ENCODE measurements at places on chromosomes 6 and 20.

DNA sequence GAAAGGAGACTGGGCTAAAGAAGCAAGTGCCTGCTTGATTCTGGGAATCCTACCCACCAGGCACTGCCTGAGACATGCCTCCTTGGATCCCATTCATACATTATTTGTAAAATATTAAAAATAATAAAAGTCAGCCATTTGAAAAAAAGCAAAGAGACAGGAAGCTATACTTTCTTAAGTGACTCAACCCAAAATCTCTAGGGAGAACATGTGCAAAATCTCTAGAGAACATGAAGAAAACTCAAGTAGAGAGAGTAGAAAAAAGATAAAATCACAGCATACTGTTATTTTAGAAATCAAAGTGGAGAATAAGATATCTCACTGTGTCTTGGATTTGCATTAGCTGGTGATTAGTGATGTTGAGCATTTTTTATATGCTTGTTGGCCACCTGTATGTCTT is 197.2 kb upstream of the GGTLC1 start:
- DNase-seq = no peak

DNA sequence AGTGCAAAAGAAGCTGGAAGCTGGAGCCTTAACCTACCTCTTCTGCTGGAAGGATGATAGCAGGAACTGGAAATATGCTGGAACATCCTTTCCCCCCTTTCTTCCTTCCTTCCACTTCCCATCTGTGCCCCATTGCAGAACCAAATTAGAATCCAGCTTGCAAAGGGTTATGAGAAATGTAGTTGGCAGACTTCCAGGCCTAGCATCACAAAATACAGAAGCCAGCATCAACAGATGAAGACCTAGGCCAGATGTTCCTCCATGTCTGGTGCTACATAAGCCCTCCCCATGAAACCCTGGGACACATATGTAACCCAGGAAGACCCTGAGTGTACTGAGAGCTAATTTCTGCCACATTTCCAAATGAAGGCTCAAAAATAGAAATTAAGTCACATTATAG is 40.0 kb upstream of the TFAP2B start:
- no peak for DNase-seq

DNA sequence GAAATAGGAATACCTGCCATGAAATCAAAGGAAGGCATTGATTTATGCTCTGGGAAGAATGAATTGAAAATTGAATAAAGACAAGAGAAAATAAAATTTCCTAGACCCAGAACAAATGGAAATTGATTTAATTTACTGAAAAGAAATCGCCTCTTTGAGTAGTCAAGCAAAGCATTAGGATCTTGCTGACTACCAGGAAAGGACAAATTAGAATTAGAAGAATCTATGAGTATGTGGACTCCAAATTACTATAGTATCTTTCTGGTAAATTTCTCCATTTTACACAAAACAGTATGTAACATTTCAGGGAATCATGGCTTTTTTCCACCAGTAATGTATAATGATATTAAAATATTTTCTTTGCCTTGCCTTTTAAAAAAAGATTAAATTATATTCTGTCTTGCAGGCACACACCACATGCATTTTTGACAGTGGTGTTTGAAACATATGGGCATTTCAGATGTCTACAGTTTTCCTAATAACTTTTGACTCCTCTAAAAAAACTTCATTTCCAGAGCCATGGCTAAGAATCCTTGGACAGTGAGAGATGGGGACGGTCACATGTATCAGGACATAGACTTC is 768.7 kb upstream of the NRSN1 start:
- DNase-seq = no peak

DNA sequence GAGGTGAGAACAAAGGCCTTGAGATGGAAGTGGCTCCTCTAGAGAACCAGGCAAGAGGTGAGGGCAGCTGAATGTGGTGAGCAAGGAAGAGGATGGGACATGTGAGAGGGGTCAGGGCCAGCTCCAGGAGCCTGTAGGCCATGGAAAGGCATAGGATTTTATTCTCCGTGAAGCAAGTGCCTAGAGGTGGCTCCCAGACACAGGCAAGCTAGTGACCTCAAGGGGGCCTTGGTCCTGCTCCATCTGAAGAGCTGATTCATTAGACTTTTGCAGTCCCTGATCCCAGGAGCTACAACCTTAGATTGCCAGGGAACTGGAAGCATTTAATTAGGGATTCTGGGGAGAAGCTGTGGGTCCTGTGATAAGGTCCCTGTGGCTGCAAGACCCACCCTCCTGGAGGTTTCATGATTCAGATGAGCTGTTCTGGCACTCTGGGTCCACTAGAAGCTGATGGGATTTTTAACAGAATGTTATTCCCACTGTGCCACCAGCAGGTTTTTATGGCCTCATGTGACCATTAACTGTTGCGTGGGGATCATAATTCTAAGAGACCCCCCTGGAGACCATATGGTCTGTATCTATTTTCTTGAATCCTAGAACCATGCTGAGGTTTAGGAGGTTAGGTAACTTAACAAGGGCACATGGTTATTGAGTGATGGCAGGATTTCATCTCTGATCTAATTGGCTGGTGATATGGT is 90.5 kb downstream of the ELOVL5 start:
- no peak for DNase-seq

GRCh38 chr6:79072640-79073181 is 5.3 kb downstream of the PHIP start:
- DNase-seq = no peak

- DNase-seq = peak; percentile 38
Measured at GRCh38 chr6:112576423-112576822, 229.3 kb downstream of the RFPL4B start.

DNA sequence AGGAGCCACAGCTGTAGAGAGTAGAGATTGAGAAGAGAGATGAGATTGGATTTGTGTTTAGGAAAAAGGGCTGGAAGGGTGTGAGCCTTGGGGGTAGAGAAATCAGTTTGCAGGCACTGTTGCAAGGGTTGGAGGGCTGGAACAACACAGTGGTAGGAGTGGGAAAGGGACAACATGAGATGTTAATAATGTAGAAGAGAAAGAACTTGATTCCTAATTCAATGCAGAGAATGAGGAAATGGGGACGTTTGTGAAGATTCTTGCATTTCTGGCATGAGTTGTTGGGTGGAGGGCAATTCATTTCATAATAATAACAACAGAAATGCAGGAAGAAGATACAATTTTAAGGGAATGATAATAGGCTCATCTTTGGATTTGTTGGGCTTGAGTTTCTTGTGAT is 141.4 kb upstream of the TBX18 start:
- DNase-seq = no peak

DNA sequence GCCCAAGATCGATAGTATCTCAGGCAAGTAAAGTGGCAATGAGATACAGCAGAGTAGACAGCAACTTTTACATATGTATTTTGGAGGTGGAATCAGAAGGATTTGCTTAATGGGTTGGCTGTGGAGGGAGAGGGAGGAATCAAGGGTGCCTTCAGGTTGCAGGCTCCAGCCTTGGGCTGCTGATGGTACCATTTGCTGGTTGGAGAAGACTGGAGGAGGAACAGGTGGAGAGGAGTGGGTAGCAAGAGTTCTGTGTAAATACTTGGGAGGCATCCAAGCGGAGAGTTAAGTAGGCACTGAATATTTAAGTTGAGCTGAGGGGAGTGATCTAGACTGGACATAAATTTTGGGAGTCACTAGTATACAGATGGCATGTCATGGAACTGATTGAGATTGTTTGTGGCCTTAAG is 5.2 kb downstream of the BICRAL start:
- DNase-seq = no peak

DNA sequence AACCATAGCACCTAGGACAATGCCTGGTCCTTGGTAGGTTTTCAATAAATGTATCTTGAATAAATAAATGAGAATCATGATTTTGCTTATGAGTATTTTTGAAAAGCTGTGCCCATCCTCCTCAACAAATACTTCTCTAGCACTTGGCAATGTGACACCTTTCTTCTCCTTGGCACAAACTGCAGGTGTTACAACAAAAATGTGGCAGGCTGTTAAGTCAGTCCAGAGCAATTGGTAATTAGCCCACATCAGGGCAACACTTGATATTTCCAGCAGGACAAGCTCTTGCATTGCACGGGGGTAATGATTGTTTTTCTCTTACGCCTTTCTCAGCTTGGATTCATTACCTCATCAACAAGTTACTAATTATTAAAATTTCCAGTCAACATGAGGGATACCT is 31.6 kb upstream of the SNX9 start:
- no peak for DNase-seq

DNA sequence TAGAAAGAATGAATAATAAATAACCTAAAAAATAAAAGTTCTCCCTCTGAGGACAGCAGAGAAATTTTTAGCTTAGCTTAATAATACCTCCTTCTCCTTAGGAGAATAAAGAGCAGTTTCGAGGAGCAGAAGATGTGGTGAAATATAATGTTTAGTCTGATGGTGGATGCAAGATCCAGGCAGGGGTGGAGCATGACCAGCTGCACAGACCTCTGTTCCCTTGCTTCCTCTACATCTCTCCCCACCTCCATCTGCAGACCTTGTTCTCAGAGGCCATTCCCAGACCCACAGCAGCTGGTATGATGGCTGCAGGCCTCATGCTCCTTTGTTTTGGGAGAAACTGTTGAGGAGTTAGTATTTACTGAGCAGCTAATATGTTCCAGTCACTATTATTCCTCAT is 1.5 kb downstream of the BTN3A2 start:
- DNase-seq = peak; percentile 22

GRCh38 chr6:159913375-159913774 is 22.6 kb downstream of the MAS1 start:
- DNase-seq = no peak

- DNase-seq = no peak
Measured at GRCh38 chr6:149332602-149333265, 15.2 kb downstream of the TAB2 start.

DNA sequence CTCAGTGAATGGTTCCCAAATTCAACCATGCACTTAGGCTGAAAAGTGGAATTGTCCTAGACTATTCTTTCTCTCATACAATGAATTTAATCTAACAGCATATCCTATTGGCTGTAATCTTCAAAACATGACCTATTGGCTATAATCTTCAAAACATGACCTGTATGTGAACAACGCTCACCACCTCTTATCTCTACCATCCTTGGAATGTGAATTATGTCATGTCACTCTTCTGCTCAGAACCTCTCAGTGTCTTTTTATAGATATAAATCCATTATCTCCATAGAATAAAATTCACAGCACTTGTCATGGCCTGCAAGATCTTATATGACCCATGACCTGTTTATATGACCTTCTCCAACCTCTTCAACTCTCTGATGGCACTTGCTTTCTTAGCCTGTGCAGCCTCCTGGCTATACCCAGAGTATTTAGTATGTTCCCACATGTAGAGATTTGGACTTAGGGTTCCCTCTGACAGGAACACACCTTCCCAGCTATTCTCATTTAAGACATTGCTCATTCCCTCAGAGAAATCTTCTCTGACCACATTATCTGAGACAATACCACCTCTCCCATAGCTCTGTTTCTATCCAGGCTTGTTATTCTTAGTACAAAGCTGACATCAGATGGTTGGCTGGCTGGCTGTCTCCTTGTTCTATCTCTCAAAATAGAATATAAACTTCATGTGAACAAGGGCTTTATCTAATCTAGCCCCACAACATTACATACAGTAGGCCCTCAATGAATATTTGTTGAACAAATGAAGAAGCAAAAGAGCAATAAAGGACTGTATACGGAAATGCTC is 275.0 kb upstream of the PREP start:
- DNase-seq = no peak

GRCh38 chr20:56690531-56691175 is 61.5 kb downstream of the TFAP2C start:
- no peak for DNase-seq

DNA sequence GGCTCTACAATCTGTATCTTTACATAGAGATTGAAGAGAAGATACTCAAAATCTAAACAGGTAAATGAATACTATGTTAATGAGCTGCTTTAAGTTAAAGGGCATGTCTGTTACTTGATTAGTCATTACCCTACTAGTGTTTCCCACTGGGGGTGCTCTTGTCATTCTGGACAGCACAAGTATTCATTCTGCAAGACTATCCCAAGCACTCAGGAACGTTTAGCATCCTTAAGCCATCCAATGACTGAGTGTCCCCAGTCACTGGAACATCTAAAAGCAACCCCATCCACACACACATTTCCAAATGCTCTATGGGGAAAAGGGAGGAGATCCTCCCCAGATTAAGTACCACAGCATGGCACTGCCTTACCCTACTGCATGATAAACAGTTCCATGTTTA is 25.7 kb downstream of the EZR start:
- DNase-seq = peak; percentile 57

DNA sequence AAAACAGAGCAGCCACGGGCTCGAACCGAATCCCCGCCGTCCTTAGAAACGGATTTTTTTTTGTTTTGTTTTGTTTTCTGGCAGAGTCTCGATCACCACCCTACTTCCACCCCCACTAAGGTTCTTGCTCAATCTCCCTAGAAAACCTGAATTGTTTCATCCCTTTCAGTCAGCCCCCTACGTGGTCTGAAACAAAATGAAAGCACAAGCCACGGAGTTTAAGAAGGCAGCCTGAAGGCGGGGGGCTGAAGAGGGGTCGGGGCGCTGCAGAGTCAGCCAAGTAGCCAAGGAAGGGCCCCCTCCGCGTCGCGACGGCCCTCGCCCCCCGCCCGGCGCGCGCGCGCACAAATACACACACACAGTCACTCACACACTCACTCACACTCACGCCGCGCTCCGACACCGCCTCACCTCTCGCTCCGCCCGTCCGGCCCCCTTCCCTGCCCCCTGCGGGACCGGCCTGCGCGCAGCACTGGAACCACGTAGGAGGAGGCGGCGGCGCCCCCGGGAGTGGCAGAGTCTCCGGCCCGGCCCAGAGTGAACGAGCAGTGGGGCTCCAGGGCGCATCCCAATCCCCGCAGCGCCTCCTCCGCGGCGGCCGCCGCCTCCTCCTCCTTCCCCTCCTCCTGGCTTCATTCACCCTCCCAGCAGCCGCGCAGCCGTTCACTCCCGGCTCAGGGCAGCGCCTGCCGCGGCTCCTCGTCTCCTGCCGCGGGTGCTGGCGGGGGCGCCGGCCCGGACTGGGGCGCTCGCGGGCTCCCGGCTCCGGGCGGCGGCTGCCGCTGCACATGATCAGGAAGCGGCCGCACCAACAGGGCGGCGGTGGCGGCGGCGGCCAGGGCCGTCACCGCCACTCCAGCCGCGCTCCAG is 1.4 kb downstream of the ATXN1 start:
- peak; percentile 88 for DNase-seq

- DNase-seq = no peak
Measured at GRCh38 chr6:111789598-111789997, 83.7 kb downstream of the FYN start.

- DNase-seq = no peak
Measured at GRCh38 chr6:90105506-90106170, 191.0 kb downstream of the BACH2 start.

- no peak for DNase-seq
Measured at GRCh38 chr6:145233955-145234354, 501.4 kb downstream of the EPM2A start.

GRCh38 chr6:119501798-119502483 is 152.4 kb upstream of the MAN1A1 start:
- no peak for DNase-seq

All from EL (cell line).